ENCODE measurements at places on chromosomes 5 and 9.
A peak's percentile ranks its signal among the peaks of the same experiment; 100 is the strongest.

DNA sequence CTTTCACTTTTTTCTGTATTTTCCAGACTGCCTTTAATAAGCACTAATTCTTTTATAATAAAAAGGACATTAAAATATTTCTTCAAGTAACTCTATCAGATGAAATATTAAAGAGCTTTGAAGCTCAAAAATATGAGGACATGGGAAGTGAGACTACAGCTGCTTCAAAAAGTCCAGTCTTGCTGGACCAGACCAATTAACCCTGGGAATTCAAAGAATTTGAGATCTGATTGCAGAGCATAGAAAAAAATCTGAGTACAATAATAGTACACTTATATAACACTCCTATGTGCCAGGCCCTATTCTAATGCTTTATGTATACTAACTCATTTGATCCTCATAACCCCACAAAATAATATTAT, 9.8 kb downstream of the TMEM245 start:
- no peak for DNase-seq

DNA sequence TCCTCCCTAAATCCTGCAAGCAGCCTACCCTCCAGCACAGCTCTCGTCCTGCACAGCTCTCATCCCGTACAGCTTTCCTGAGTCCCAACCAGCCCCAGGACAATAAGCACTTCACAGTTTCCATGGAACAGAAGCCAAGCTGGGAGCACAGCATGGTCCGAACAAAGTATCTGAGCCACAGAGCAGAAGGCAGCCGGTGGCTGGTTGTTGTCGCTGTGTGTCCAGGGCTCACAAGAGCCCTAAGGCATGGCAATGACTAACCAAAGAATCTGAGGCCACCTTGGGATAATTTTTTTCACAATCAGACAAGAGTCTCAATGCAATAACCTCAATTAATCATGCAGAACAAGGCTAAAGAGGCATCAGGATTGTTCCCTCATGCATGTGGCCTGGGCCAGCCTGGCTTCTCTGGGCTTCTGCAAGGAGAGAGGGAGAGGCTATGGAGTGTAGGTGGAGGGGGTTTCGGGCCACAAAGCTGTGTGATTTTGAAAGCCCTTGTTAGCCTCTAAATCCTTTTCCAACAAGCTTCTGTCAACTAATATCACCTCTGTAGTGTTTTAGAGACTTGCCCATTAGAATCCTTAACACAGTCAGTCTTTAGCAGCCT, 323.4 kb downstream of the PIK3R1 start:
- no peak for DNase-seq

DNA sequence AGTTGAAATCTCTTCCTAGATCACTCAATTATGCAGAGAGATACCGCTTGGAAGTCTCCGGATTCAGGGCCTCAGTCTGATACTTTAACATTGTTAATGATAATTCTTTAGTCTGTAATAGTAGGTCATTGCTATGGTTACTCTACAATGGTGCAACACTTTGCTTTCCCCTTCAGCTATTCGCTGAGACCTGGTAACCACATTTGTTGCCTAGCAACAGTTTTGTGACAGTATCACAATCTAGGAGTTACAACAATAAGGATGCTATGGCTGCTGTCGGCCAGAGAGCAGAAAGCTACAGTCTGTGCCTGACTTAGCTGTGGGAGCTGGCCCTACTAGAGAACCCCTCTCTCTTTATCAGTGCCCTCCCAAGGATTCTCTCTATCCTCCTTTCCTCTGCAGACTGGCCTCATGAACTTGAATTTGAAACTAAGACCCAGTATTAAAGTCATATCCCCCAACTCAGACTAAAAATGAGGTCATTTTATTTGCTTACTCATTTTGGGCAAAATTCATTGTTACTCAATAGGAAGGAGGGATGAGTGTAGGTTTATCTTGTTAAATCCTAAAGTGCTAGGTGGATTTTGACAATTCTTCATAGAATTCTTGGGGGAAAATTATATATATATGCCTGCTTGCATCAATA, 39.3 kb downstream of the NR2F1 start:
- DNase-seq: peak; percentile 83

- peak; percentile 51 for DNase-seq
Observed at GRCh38 chr9:37390759-37391158, 31.7 kb upstream of the GRHPR start.

DNA sequence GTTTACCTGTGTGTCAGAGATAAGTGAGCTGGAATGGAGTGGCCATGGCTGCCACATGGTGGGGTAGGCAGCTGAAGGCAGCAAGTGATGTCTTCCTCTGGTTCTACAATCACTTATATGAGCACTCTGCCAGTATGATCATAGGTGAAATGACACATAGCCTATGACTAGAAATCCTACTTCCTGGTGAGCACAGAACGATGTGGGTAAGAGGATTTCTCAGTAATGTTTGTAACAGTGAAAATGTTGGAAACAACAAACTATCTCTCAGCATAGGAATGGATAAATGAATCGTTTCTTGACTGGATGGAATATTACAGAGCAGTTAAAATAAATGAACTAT, 187.0 kb upstream of the S1PR3 start:
- DNase-seq: no peak

- DNase-seq: no peak
Observed at GRCh38 chr9:122819326-122819725, 9.1 kb downstream of the PDCL start.

- DNase-seq: no peak
Observed at GRCh38 chr5:143033535-143034250, 263.5 kb downstream of the ARHGAP26 start.

DNA sequence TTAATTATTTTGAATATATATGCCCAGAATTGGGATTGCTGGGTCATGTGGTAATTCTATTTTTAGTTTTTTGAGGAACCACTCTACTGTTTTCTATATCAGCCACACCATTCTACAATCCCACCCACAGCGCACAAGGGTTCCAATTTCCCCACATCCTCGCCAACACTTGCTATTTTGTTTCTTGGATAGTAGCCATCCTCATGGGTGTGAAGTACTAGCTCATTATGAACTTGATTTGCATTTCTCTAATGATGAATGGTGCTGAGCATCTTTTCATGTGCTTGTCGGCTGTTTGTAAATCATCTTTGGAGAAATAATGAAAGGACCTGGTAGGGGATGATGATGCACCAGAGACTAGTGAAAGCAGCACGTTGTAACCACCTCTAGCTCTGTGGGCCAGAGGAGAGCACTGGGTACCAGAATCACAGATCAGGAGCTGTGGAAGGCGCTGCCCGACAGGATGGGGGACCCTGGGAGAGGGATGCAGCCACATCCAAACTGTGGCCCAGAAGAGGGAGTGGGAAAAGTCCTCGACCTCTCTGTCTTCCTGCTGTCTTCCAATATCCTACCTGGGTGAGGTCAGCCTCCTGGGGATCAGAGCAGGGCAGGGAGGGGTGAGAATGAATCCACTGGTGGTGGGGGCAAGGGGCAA, 155.4 kb downstream of the RGS3 start:
- no peak for DNase-seq

- DNase-seq: no peak
Observed at GRCh38 chr9:84812847-84813246, 143.3 kb downstream of the NTRK2 start.

GRCh38 chr9:98047002-98047401, 9.5 kb upstream of the NANS start:
- no peak for DNase-seq

DNA sequence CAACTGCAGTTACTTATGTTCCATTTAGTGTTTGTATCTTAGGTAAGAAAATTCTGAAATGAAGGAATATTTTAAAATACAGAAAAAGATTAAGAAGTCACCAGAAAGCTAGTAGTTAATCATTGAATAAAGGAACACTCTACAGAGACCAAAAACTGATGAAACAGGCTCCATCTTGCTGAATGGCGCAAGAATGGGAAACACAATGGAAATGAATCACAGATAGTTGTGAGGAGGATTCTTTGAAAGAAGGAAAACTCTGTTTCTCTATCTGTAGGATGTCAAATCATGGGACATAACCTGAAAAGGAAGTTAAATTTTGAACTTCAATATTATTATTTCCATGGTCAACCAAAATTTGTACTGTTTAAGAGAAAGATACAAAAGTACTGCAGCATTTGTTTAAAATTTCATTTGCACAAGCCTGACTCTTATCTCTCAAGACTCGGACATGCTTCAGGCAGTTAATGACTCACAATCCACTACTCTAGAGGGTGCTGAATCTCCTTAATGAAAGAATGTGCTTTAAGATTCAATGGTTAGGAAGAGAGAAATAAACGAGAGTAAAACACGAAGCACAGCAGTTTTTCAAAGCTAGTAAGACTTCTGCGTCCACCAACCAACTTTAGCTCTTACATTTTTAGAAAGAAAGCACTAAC, 1064.4 kb upstream of the DMAC1 start:
- DNase-seq: no peak

GRCh38 chr5:5419291-5420210, 2.9 kb upstream of the ICE1 start:
- peak; percentile 16 for DNase-seq

Measured in CD8-positive, alpha-beta T cell (primary cell).